ENCODE measurements at places on chromosomes 6 and 20.

GRCh38 chr6:131197716-131198115 lies 62.4 kb downstream of the AKAP7 start:
- no peak for DNase-seq

- no peak for DNase-seq
Measured at GRCh38 chr6:44135173-44135758, 7.9 kb downstream of the TMEM63B start.

GRCh38 chr20:3869839-3870634 lies 19.1 kb upstream of the PANK2 start:
- no peak for DNase-seq

DNA sequence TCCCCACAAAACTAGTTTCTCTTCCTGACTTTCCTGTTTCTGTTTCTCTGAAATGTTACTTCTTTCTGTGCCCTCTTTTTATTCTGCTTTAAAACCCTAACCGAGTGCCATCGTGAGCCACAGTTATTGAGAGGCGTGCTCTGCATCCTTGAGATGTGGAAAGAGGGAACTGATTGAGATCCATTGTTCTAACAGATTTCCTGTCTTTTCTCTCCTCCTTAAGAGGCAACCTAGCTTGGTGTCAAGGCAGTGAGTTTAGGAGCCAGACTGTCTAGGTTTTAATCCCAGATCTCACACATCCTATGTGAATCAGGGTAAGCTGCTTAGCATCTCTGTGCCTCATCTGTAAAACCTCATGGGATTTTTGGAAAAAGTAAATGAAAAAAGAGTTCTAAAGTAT lies 57.5 kb downstream of the SNX9 start:
- DNase-seq: no peak

- no peak for DNase-seq
Measured at GRCh38 chr6:127900935-127901334, at the start of gene THEMIS. TSS of gene THEMIS (minus strand) at chr6:127901058. CDS start at chr6:127900932, 126 bp downstream.

- no peak for DNase-seq
Measured at GRCh38 chr20:35091816-35092523, 637 bp downstream of the TRPC4AP start.

GRCh38 chr6:121998631-121999030 lies 400.8 kb upstream of the HSF2 start:
- no peak for DNase-seq

- DNase-seq: no peak
Measured at GRCh38 chr6:156978948-156979347, 201.8 kb downstream of the ARID1B start.

- DNase-seq: no peak
Measured at GRCh38 chr6:29631209-29631810, 1.7 kb downstream of the GABBR1 start.

DNA sequence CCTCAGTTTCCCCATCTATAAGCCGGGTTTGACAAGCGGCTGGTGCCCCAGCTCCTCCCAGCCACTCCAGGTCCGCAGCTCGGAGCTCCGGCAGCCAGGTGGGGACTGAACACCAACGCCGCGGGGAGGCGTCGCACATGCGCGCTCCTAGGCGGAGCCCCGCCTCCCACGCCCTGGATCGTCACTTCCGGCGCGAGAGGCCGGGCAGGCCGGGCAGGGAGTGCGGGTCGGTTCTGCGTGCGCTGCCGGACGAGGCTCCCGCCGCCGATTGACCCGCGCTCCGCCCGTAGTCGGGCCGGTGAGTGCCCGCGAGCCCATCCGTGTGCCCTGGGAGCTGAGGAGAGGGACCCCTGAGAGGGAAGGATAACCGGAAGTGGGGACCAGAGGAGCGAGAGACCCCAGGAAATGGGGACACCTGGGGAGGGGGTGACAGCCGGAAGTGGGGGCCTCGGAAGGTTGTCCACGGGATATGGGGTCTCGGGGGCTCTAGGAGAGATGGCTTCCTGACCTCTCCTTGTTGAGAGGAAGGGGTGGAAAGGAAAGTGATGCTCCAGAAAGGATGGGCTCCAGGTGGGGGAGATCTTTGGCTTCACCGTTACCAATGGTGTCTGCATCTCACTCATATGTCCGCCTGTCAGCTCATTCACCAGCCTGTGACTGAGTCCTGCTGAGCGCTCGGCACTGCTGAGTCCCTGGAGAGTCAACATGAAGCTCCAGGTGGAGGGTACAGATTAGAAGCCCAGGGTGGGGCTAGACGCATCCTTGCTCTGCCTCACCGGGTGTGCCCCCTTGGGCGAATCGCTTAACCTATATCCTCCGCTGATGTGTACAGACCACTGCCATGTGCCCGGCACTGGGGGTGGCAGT lies at the start of gene TTPAL:
Gene TTPAL (plus strand): TSS at position 181 of the 867 bp plus-strand sequence. CDS start 4,126 bp downstream, outside the sequence.
- peak; percentile 82 for DNase-seq

GRCh38 chr6:146410851-146411595 lies 132.6 kb upstream of the RAB32 start:
- no peak for DNase-seq

DNA sequence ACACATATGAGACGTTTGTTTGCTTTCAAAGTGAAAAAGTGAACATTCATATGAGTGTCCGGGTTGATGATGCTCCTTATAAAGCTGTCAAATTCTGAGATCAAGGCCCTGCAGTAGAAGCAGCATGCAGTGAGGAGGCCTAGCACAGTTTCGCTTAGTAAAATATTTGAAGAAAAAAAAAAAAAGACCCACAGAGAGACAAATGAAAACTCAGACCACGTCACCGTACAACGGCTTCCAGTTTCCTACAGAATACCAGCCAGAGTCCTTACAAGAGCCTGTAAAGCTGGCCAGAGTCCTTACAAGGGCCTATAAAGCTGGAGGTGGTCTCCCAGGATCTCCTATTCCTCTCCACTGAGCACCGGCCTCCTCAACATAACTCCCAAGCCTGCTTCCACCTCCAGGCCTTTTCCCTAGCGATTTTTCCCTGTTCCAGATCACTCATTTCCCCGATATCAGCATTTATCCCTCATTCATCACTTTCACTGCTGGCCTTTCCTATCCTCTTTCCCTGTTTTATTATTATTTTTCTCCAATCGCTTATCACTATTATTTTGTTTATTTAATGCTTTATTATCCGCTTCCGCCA lies 1.5 kb upstream of the HMGN4 start:
- DNase-seq: no peak

DNA sequence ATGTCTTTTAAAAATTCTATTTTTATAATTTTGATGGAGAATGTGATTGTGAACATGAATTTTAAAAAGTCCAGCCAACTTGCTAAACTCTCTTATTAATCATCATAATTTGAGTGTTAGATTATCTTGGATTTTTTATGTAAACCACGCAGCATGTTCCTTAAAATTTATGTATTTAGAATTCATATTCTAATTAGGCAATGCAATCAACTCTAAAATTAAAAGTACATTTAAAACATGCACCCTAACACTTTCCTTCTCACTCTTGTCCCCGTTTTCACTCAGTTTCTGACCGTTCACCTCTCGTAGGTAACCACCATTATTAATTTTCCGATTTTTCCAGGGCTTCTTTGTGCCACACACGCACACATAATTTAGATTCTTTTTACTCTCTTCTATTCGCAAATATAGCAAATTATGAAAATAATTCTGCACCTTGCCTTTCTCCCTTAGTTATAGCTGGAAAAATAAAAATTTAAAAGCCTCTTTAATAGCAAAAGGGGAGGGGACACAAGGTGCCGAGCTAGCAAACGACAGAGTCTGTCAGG lies 329 bp upstream of the ZKSCAN3 start:
- DNase-seq: no peak

GRCh38 chr6:141140905-141141304 lies 991.8 kb upstream of the GJE1 start:
- DNase-seq: no peak

DNA sequence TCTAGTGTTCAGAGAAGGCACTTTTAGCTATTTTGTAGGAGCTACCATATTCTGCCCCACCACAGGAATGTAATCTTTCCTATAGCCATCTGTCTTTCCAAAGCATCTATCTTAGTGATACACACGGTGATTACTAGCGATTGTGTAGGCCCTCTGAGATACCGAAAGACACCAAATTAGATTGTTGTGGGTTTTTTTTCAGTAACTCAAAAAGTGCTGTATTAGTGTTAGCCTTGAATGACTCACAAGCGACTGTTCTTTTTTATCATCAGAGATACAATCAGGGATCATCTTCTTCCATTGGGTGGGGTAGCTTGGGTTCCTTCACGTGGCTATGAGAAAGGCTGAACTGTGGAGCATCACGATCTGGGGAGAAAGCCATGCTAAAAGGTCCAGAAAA lies 160.2 kb downstream of the MTFR2 start:
- DNase-seq: no peak

- DNase-seq: no peak
Measured at GRCh38 chr6:115613488-115613887, 447.2 kb downstream of the FRK start.

- DNase-seq: no peak
Measured at GRCh38 chr6:16436550-16436949, 198.2 kb downstream of the GMPR start.

GRCh38 chr6:38762848-38763247 lies 47.7 kb downstream of the DNAH8 start:
- DNase-seq: no peak

GRCh38 chr6:26240157-26241032 lies 124.6 kb upstream of the BTN3A2 start:
- DNase-seq: peak; percentile 35

GRCh38 chr6:122610690-122611455 lies 668 bp downstream of the PKIB start:
- DNase-seq: no peak

- DNase-seq: no peak
Measured at GRCh38 chr6:170583756-170584180, 669 bp downstream of the PDCD2 start.

DNA sequence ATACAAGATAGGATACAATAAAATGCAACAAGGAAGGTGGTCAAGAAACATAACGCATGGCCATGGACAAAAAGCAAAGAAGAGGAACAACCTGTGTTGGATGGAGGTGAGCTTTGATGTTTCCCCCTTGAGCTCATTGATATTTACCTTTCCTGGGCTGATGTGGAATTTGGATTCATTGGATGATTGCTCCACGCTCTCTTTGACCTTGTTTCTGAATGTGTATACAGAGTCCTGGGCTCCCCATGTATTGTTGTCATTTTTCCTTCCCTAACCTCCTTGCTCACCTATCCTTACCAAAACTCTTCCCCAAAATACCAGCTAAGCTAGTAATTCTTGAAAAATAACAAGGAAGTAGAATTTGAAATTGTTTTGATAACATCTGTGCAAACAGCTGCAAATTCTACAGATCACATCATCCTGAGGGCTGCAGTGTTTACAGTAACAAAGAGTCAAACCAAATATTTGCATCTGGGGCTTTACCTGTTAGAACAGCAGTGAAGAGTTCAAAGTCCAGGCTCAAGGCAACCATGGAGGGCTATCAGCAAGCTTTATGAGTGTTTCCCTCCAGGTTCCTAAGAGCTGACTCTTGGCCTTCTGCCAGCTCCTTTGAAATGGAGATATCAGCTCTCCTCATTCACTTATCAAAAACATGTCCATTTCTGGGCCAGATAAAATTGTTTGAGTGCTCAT lies 214.3 kb upstream of the MARCKS start:
- no peak for DNase-seq

DNA sequence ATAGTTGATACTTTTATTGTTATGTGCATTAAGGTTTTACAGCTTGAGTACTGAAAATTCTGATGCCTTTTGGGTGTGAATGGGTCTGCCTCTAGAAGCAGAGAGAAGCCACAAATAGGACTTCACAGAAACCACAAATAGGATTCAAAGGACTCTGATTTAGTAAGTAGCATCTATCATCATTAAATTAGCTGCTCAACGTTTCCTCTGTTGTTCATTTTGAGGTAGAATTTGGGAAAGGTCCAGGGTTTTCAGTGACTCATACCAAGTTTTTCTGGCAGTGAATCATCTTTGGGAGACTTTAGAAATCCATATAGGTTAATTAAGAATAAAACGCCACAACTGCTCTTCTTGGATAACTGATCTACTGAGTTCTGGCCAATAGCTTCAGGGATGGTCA lies 105.1 kb downstream of the PHF3 start:
- no peak for DNase-seq

- no peak for DNase-seq
Measured at GRCh38 chr6:1312473-1313367, 822 bp downstream of the FOXQ1 start.

DNA sequence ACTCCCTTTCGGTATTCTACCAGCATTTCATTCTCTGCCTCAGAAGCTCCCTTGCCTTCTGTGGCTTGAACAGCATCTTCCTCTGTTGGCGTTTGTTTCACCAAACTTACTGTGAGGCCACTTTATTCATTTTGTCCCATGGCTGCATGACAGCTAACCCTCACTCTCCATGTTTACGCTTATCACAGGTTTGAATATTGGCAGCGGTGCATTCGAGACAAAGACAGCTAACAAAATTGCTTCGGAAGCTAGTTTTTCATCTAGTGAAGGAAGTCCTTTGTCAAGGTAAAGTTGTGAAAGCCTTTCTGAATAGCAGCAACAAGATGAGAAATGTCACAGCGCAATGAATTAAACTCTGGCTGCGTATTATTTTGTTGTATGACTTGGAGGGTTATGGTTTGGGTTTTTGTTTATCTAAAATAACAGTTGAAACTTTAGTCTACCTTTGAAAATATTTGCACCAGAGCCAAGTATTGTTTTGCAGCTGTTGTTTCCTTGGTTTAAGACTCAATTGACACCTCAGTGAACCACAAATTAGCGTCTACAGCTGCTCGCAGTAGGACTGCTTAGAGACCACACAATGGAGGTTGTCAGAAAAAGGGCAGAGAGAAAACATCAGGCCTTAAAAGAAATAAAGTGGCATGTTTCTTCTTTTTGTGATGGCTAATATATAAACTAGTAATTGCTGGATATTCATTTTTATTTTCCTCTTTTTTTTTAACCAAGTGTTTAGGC lies 70.4 kb upstream of the XRN2 start:
- DNase-seq: no peak

- DNase-seq: peak; percentile 14
Measured at GRCh38 chr6:127971945-127972391, 71.1 kb upstream of the THEMIS start.

GRCh38 chr6:166619912-166620311 lies 7.1 kb downstream of the RPS6KA2 start:
- no peak for DNase-seq

- no peak for DNase-seq
Measured at GRCh38 chr6:139858429-139858828, 484.0 kb upstream of the CITED2 start.

- DNase-seq: no peak
Measured at GRCh38 chr6:142695016-142695415, 250.0 kb downstream of the HIVEP2 start.

DNA sequence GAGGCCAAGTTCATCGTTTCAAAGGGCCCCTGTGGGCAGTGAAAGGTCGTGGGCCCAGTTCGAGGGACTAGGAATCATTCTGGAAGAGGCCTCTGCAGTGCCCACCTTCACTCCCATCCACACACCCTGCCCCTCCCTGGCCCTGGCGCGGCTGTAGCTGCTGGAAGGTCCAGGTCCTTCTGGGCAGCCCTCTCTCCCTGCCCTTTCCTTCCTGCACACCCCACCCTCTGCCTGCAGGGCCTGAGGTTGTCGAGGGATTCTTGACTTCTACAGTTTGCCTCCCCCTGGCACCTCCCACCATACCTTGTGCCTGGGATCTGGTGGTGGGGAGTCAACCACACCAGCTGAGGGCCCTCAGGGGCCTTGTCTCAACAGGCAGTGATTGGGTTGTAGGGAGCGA lies 4.5 kb upstream of the MYT1 start:
- no peak for DNase-seq

GRCh38 chr6:35674594-35674993 lies 14.1 kb downstream of the FKBP5 start:
- DNase-seq: no peak

- DNase-seq: no peak
Measured at GRCh38 chr6:66926060-66926459, 1219.0 kb upstream of the EYS start.
